MCF 10A (cell line): ENCODE measurements at places on chromosomes 4 and X. TPM values are rescaled to one million over a fixed set of nuclear protein-coding genes. Genes with fewer than 3 reads are reported as not detected.

The AASDH gene
- total RNA-seq = 10.8 and 12.9 TPM in 2 replicates

The TLR10 gene
- not detected in 2 replicates for total RNA-seq

The TMEM156 gene
- total RNA-seq = 5.3 and 7.0 TPM in 2 replicates

The TMPRSS11B gene
- total RNA-seq = not detected in 2 replicates

The RLIM gene
- 57.2 and 58.4 TPM in 2 replicates for total RNA-seq

The GABRE gene
- 12.9 and 19.3 TPM in 2 replicates for total RNA-seq
